ENCODE measurements at places on chromosomes 2 and 18.

DNA sequence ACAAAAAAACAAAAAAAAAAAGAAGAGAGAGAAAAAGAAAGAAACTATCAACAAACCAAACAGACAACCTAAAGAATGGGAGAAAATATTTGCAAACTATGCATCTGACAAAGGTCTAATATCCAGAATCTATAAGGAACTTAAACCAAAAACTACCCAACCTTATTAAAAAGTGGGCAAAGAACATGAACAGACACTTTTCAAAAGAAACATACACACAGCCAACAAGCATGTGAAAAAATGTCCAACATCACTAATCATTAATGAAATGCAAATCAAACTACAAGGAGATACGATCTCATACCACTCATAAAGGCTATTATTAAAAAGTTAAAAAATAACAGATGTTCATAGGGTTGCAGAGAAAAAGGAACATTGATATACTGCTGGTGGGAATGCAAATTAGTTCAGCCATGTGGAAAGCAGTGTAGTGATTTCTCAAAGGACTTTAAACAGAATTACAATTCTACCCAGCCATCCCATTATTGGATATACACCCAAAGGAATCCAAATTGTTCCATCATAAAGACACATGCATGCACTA, 7.2 kb upstream of the POLE4 start:
- no peak for DNase-seq

- DNase-seq = peak; percentile 5
Measured at GRCh38 chr2:238103465-238104225, 3.5 kb downstream of the ESPNL start.

GRCh38 chr2:22944143-22944542, 440.8 kb upstream of the KLHL29 start:
- no peak for DNase-seq

DNA sequence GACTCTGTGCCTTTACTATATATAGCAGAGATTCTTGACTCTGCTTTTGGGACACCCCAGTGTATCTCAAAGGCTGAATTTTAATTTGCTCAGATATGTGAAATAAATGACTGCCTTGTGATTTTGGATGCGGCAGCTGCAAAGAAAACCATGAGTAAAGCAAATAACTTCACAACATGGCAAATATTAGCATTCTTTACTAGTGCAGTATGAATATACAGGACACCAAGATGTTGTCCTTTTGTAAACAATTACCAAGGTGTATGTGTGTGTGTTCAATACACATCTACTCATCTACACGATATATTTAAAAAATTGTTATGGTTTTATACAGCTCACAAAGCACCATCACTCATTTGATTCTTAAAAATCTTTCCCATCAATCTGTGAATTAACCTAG, 70.6 kb upstream of the TCF4 start:
- DNase-seq = no peak

GRCh38 chr2:102040229-102040628, 48.5 kb downstream of the IL1R2 start:
- no peak for DNase-seq

- DNase-seq = no peak
Measured at GRCh38 chr2:121804997-121805765, 49.7 kb downstream of the TSN start.

GRCh38 chr18:66729442-66730239, 125.8 kb upstream of the CDH19 start:
- no peak for DNase-seq

- DNase-seq = no peak
Measured at GRCh38 chr2:134783912-134784311, 54.5 kb upstream of the ACMSD start.

GRCh38 chr2:60054571-60055340, 498.7 kb downstream of the BCL11A start:
- no peak for DNase-seq

DNA sequence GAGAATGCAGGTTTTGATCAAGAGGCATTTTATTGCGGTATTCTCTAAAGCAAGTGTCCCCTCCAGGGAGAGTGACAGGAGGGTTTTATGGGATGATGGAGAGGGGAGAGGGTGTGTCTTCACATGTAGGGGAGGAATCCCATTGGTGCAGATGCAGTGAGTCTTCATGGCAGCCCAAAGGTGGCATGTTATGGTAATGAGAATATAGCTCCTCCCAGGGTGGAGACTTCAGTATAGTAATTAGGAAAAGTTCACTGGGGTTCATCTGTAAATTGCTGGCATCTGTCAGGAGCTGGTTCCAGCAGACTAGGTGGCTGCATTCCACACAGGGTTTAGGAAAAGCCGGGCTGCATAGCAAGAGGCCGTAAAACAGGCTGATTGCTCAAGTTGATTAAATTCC, 230.7 kb upstream of the CCDC68 start:
- no peak for DNase-seq

Measured in tibial nerve (tissue), 4 donors.